ENCODE measurements at places on chromosomes 7 and 10.

- DNase-seq: no peak
These were observed 123.7 kb downstream of the TACC2 start for GRCh38 chr10:122112625-122113160.

DNA sequence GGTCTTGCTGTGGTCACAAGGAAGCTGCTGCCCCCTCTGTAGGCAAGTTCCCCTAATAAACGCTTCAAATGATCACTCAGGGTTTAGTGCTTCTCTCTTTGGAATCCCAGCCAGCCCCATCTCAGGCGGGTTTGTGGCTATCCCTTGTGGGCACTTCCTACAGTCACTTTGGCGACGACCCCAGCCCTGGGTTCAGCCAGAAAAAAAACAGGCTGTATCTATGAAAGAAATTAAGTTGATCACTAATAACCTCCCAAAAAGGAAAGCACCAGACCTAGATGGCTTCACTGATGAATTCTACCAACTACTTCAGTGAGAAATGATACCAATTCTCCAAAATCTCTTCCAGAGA lies 208.2 kb downstream of the MAD1L1 start:
- no peak for DNase-seq

- DNase-seq: no peak
These were observed 8.7 kb upstream of the CAMK2B start for GRCh38 chr7:44333911-44334733.

- DNase-seq: no peak
These were observed 87.1 kb upstream of the CTTNBP2 start for GRCh38 chr7:117960351-117960750.

DNA sequence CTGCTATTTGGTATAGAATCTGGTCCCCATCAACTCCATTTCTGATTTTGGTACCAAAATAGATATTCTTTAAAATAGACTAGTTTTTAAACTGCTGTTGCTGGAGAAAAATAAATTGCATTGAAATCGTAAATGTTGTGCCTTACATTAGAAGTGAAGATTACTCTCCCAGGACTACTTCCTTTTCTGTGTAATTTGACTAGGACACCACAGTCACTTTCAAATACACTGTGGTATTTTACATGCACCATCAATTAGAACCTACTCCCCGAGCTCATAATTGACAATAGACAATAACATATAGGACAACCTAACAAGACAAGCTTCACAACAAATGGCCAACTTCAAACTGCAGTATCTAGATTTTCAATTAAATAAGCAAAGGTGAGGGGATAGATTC lies 211.5 kb downstream of the DGKB start:
- DNase-seq: no peak

DNA sequence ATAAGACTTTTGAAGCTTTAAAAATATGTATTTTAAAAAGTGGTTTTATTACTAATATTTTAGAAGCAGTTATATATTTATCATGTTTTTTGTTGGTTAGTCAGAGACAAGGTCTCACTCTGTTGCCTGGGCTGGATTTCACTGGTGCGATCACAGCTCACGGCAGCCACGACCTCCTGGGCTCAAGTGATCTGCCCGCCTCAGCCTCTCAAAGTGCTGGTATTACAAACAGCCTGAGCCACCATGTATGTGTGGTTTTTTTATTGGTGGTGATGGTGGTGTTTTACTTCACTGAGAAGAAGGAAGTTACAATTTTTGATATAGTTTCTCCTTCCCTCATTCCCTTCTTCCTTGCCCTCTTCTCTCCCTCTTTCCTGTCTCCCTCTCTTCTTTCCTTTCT lies 13.4 kb downstream of the NHLRC2 start:
- no peak for DNase-seq

GRCh38 chr7:115526278-115526677 lies 504.3 kb downstream of the TFEC start:
- DNase-seq: no peak

DNA sequence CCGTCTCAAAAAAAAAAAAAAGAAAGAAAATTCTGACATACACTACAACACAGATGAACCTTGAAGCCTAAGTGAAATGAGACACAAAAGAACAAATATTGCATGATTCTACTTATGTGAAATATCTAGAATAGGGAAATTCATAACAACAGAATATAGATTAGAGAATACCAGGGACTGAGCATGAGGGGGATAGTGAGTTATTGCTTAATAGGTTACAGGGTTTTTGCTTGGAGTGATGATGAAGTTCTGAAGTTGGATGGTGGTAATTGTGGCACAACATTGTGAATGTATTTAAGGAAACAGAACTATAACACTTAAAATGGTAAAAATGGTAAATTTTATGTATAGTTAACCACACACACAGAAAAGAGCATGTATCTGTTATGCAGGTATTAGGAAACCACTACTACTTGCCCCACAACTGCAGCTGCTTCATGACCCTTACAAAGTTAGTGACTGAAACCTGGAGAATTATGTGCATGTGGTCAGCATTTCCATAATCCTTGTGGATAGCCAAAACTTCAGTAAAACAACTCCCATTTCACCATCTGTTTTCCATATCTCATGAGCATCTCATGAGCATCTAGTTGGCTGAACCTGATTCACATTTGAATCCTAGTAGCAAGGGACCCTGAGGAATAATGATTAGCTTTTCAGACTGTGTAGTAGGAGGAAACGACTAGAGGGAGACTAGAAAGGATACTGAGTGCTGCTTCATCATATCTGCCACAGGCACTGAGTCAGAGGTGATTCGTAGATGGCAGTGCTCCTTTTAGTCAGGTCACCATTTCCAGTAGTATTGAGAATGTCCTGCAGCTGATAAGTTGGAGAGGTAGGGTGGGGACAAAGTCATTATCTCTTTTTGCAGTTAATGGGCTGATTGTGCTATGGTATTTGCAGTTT lies 26.3 kb downstream of the SAMD8 start:
- DNase-seq: no peak

GRCh38 chr7:88280801-88281200 lies 25.9 kb downstream of the STEAP4 start:
- DNase-seq: no peak

DNA sequence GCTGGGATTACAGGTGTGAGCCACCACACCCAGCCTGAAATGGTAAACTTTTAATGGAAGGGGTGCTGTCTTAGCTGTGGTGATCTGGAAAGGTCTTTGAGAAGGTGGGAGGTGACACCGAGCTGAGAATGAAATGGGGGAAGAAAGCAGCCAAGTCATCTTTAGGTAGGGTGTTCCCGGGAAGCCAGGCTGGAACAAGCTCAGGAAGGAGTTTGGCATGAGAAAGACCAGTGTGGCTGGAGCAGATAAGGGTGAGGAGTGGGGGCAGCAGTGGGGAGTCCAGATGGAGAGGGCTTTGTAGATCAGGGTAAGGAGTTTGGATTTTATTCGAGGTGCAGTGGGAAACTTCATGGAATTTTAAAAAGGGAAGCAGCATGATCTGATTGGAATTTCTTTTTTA lies 30.0 kb downstream of the KIFBP start:
- no peak for DNase-seq

GRCh38 chr7:52571026-52571425 lies 464.4 kb upstream of the POM121L12 start:
- DNase-seq: no peak

DNA sequence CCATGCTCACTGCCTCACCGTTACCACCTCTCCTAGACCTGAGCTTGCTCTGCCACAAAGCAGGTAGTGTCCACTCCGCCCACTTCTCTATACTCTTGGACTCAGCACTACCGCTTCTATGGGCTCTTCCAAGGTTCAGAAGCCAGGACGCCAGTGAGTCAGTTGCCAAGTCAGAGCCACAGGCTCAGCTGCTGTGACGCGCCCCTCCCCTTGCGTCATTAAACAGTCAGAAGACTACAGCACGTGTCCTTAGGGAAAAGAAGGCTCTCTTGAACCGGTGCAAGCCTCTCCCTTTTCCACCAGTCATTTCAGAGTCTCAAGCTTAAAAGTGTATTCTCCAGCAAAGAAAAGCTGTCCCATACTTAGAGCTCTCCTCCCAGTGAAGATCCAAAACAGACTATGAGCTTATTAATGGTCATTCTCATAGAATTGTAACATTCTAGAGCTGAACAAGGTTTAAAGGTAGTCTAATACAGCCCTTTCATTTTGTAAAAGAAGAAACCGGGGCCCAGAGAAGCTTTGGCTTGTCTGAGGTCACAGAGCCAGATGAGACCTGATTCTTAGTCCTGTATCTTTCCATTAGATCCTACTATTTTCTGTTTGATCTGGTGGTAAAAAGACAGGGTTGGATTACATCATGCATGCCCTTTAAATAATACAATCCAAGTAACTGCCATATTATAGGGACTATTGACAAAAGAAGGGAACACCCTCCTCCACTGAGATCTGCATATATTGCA lies 40.9 kb upstream of the MET start:
- DNase-seq: no peak

GRCh38 chr7:2471022-2471329 lies 5.2 kb downstream of the GRIFIN start:
- DNase-seq: no peak

DNA sequence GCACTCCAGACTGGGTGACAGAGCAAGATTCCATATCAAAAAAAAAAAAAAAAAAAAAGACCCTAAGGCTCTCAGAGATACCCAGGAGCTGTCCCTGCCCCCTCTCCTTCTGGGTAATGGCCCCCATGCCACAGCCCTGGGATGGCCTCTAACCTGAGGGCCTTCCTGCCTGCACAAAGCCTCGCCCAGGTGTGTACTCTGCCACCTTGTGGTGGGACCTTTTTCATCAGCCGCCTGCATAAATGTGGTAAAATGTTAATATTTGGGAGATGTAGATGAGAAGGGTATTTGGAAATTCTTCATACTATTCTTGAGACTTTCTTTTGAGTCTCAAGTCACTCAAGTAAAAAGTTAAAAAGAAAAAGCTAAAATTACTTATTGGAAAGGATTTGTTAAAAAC lies 46.3 kb upstream of the RNF216 start:
- no peak for DNase-seq

- DNase-seq: no peak
These were observed 22.3 kb downstream of the COX15 start for GRCh38 chr10:99709480-99710229.
